Stimulated activated naive CD4-positive, alpha-beta T cell treated with Interleukin-2 at 50 U/mL for 16 hours (primary cell): ENCODE measurements at places on chromosomes 7 and 10.
A peak's percentile ranks its signal among the peaks of the same experiment; 100 is the strongest.

DNA sequence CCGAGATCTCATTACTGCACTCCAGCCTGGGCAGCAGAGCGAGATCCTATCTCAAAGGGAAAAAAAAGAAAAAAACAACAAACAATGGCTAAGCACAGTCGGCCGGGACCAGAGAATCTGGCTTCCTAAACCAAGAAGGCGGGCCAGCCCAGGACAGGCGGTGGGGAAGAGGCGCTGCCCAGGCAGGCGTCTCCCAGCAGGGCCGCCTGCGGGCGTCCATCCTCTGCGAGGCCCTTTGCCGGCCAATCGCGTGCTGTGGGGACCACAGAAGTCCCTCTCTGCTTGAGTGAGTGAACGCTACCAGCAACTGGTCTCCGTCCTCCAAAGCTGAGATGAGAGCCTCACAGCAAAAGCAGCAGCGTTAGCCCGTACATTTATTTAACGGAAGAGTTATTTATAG is 14.7 kb upstream of the BMS1 start:
- no peak for DNase-seq

GRCh38 chr7:49297958-49298357 is 373.6 kb downstream of the CDC14C start:
- no peak for DNase-seq

- no peak for DNase-seq
Observed at GRCh38 chr7:19404912-19405329, 259.7 kb upstream of the FERD3L start.

DNA sequence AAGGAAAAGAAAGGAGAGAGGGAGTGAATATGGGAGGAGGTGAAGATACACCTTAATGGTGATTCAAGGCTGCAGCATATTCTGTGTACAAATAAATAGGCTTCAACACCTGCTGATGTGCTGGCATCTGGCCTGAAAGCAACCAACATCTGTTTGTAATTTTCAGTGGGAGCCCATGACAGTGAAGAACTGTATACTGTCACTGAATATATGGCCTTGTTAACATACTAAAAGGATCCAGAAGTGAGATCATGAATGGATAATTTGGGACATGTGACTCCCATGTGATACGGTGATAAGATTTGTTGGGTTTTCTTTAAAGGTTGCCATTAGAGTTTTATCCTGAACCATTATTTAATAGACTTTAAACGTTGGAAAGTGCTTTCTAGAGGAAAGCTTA is 459.3 kb downstream of the CNTNAP2 start:
- DNase-seq, result no peak

- DNase-seq, result no peak
Observed at GRCh38 chr10:124291001-124291701, 127.6 kb downstream of the OAT start.

DNA sequence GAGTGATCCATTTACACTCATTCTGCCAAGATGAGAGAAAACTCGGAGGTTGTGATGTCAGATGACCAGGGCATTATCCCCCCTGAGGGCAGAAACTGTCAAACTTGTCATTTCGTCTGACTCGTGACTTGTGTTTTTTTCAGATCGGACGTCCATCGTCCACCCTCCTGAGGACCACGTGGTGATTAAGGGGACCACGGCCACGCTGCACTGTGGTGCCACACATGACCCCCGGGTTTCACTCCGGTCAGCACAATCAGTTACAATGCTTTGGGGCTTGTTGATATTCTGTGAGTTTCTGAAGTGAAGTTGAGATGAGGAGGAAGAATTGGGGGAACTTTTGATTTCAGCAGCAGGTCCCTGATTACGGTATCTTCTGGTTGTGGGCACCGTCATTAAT is 670.3 kb downstream of the SDK1 start:
- no peak for DNase-seq

DNA sequence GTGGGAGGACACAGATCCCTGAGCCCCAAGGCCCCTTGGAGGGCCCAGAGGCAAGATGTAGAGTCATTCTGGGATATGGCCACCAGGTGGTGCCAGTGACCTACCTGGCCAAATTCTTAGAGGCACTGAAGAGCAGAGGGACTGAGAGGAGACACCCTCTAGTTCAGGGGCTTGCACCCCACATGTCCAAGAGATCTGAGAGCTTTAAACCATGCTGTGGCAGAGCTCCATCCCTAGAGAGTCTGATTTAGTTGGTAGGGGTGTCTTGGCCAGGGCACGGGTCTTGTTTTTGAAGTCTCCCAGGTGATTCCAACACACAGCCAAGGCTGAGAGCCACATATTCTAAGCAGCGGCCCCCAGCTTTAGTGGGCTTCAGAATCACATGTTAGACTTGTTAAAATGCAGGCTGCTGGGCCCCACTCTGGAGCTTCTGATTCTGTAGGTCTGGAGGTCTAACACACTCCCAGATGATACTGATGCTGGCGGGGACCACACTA is 52.5 kb downstream of the PRF1 start:
- DNase-seq, result peak; percentile 57

GRCh38 chr7:94618126-94618525 is 37.8 kb downstream of the SGCE start:
- no peak for DNase-seq

- DNase-seq, result no peak
Observed at GRCh38 chr10:78255214-78255613, 221.6 kb downstream of the RPS24 start.

GRCh38 chr7:4699841-4700240 is 17.7 kb downstream of the FOXK1 start:
- DNase-seq, result no peak

DNA sequence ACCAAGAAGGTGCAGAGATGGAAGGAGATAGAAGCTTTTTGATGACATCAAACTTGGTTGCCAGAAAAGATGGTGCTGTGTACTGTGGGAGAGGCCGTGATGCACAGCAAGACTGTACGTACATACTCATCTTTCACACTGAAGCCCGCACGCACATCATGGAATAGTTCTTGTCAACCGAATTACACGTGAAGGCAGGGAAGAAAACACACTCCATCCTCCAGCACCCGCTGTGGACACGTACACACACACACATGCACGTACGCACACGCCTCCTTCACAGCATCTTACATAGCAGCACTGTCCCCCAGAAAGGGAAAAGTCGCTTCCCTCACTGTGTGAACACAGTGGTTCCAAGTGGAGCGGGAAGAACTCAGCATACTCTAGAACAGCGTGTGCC is 54.5 kb upstream of the DDC start:
- DNase-seq, result no peak

GRCh38 chr7:117809958-117810357 is 63.3 kb downstream of the CTTNBP2 start:
- no peak for DNase-seq

GRCh38 chr10:43958964-43959363 is 310.3 kb upstream of the ZNF32 start:
- no peak for DNase-seq

- no peak for DNase-seq
Observed at GRCh38 chr10:14468023-14468441, 137.3 kb upstream of the FRMD4A start.

- no peak for DNase-seq
Observed at GRCh38 chr7:64947252-64948000, 43.4 kb downstream of the ZNF117 start.

DNA sequence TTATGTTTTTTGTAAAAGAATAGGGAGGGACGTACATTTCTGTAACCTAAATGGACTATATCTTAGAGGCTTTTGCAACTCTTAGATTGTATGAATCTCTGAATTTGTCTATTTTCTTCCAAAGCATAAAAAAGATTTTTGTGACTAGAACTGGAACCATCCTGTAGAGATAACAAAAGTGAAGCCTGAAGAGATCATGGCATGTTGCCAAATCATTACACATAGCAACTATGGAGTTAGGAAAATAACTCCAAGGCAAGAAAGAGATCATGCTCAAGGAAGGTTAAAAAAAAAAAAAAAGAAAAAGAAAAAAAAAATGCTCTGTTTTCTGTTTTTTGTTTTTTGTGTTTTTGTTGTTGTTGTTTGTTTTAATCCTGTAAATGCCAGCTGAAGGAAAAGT is 567.7 kb upstream of the ZWINT start:
- no peak for DNase-seq

DNA sequence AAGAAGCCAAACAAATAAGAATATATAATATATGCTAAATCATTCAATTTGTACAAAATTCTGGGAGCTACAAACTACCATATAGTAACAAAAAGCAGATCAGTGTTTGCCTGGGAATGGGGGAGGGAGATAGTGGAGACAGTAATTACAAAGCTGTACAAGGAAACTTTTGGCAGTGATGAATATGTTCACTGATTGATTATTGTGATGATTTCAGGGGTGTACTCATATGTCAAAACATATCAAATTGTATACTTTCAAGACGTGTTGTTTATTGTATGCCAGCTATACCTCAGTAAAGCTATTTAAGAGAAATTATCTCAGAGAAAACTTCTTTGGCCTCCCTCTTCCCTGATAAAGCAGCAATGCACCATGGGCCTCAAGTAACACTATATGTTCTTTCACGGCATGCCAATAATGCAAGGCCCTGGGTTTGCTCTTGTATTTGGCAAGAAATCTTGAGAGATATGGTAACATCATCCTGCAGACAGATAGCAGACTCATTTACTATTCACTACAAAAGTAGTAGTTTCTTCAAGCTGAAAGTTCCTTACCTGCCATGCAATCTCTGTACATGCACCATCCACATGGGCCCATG is 133.5 kb downstream of the HBP1 start:
- no peak for DNase-seq

- DNase-seq, result no peak
Observed at GRCh38 chr10:57482259-57482658, 785.4 kb downstream of the IPMK start.

GRCh38 chr7:84624527-84624926 is 429.9 kb upstream of the SEMA3A start:
- no peak for DNase-seq
